GM23338 (cell line): ENCODE measurements at places on chromosomes 5 and 9.

GRCh38 chr9:38651400-38652042 is 31.1 kb upstream of the ANKRD18A start:
- no peak for DNase-seq

GRCh38 chr9:94956731-94957130 is 230.2 kb downstream of the AOPEP start:
- DNase-seq: no peak

DNA sequence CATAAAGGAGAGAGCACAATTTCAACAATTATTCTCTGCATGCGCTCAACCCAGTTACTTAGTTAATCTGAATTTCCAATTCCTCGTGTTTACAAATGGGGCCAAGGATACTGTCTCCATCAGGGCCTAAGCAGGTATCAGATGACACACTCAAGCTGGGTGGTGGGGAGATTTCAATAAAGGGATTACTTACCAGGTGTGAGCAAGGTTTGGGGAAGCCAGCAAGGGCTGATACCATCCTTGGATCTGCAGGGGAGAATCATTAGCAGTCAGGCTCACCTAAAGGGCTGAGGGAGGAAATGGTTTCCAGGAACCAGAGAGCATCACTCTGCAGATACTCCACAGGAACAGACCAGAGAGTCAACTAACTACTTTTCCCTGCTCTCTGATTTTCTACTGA is 487.1 kb downstream of the NTRK2 start:
- DNase-seq: peak; percentile 23

DNA sequence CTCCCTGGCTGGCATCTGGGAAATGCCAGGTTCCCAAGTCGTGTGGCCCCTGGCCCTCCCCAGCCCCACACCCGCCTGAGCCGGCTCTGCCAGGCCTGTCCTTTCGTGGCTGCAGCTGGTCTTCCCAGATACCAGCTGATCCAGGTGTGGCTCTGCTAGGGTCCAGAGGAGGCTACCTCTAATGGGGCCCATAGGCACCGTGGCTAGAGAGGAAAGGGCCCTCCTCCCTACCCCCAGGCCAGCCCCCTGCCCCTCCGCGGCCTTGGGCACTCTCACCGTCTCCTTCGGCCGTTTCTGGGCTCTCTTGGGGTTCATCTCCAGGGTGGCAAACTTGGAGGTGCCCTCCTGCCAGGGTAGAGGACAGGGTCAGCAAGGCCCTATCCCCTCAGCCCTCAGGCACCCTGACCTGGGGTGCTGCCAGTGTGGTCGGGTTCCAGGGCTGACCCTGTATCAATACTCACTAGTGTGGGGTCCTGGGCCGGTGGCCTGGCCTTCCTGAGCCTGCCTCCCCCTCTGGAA is 17.0 kb downstream of the RALGDS start:
- DNase-seq: no peak

GRCh38 chr9:34536685-34537084 is 13.9 kb upstream of the ENHO start:
- DNase-seq: no peak

DNA sequence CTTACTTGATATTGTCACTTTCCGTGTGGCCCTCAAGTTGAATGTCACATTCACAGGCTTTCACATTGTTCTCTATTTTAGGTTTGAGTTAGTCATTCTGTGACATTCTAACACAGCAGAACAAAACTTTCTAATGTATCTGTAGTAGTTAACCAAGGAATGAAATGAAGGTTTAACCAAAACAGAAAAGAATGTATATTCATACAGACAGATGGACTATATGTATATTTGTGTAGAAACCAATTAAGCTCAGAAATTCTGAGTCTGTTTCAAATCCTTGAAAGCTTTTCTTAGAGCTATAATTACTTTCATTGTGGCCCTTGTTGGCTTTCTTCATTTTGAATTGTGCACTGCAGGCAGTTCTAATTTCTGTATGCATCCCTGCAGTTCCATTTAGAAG is 654.7 kb downstream of the LRRC70 start:
- no peak for DNase-seq

GRCh38 chr5:149962601-149963300 is 2.2 kb downstream of the SLC26A2 start:
- no peak for DNase-seq

DNA sequence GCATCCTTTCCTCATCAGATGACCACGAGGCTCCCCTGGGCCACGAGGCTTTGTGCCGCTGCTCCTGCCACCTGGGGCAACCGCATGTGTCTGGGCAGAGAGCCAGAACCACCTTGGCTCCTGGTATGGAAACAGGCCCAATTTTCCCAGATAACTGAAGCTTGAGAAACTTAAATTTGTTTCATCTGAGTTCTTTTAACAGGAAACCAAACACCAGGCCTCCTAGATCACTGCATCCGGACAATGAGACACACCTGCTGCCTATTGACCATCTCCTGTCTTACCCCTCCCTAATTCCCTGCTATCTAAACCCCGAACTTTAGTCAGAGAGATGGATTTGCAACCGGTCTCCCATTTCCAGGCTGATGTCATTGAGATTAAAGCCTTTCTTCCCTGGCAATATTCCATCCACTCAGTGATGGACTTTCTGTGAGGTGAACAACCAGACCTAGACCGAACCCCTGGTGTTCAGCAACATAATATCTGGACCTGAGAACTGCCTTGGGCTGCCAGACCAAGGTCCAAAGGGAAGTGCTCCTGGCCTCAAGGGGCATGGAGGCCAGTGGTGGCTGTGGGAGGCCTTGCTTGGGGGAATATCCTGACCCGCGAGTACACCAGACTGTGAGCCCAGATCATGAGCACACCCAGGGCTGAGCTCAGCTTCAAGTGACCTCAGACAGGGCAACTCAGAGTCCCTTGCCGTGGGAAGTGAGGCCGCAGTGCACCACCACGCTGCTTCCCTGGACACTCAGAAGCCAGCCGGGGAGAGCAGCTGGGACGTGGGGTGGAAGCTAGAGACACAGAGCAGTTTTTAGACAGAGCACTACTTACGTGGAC is 199.7 kb downstream of the HSPA4 start:
- no peak for DNase-seq

DNA sequence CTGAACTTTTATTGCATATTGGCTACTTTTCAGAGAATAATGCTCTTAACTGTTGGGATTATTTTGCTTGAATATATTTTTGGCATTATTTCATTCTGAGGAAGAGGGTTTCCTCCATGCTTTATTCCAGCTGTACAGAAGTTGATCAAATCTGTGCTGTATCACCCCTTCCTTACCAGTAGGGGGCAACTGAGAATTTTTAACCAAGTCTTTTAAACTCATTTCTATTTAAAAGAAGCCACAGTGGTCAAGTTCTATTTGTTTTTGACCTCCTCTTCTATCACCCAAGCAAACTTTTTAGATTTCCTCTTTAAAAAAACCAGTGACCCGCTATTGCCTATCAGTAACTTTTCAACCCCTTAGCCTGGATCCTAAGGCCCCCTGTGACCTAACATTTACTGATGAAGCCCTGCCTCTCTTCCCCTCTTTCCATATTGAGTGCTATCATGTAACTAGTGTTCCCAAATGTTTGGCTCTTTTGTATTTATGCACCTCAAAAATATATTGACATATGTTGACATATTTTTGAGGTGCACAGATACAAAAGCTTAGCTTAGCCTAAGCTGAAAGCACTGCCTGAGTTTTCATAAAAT is 80.6 kb downstream of the FBXO4 start:
- DNase-seq: peak; percentile 50

GRCh38 chr9:90637626-90638025 is 5.0 kb downstream of the DIRAS2 start:
- no peak for DNase-seq

DNA sequence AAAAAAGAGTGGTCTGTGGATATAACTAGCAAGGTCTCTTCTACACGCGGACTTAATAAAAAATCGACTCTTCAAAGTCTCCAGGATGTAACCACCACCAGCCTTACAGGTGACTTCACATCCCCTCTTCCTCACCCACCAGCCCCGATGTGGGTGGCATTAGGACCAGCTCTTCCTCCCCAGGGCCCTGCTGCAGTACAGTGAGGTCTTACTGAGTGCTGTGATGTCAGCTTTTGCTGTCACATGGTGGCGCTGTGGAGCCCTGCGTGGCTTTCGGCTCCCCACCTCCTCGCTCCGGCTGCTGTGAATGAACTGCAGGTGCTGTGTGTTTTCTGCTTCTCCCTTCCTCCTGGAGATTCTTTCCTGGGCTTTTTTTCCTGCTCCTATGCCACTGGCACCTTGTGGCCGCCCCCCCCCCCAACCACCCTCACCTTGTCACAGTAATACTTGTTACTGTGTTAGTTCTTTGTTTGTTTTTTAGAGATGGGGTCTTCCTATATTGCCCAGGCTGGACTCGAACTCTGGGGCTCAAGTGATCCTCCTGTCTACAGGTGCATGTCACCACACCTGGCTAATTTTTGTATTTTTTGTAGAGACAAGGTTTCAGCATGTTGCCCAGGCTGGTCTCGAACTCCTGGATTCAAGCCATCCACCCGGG is 15.8 kb upstream of the RAPGEF1 start:
- peak; percentile 96 for DNase-seq

- DNase-seq: no peak
Measured at GRCh38 chr5:74235552-74235951, 405.0 kb downstream of the ENC1 start.

GRCh38 chr9:23431459-23431858 is 394.6 kb downstream of the ELAVL2 start:
- no peak for DNase-seq

GRCh38 chr5:6565492-6565891 is 67.4 kb downstream of the NSUN2 start:
- no peak for DNase-seq

DNA sequence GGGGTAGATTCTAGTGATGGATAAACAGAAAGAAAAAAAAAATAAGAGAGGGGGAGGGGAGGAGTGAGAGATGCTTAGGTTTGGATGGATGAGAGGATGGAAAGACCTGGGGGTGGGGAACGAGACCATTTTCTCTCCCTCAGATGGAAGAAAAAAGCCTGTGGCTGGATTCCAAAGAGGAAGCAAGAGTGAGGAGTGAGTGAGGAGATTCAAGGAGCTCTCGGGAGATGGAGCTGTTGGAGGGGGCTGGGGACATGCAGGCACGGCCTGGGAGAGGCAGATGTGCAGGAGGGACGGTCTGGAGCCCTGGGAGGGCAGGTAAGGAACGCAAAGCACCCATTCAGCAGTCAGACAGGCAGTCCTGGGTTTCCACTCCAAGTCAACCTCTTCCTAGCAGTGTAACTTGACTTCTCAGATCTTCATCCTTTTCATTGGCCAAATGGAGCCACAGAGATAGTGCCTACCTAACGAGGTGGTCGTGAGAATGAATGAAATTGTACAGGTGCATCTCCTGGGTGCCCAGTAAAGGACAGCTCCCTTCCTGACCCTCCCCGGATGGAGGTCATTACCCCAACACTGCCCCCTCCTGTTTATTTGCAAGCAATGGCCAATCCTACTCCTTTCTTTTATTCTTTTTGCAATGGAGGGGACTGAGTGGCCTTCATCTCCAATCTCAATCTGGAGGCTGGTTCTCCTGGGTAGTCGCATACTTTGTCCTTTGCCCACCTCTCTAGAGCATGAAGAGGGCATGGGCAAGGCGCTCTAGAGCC is 52.2 kb downstream of the PCDH1 start:
- peak; percentile 82 for DNase-seq

DNA sequence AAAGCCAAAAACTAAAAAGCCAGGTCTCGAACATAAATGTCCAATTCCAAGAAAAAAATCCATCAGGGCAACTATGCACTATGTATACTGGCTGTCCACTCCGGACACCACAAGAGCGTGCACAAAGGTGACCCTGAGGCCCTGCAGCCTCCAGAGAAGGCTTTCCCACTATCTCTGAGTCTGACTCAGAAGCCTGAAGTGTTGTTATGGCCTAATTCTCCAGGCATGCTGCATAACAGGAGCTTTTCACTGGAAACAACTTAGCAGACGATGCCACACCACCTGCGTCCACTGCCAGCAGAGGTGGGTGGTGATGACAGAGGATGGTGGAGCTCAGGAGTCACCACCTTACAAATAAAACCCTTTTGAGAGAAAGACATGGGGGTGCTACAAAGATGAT is 63.7 kb downstream of the HABP4 start:
- no peak for DNase-seq

DNA sequence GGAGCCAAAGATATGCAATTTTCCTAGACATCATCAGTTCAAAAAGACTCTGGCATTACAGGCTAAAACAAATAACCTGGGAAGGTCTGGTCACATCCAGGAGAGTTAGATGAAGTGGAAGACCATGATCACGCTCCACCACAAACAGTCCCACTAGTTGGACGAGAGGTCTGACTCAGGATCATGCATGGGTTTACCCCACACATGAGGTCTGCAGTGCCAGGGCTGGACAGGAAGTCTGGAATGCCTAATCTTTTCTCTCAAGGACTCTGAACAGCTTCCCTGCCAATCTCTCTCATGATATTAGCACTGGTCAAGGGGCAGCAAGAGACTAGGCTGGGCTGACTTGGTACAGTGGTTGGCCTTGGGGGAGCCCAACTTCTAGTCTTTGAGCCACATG is 7.1 kb downstream of the PRUNE2 start:
- no peak for DNase-seq

GRCh38 chr5:25570067-25570583 is 925.3 kb upstream of the CDH10 start:
- DNase-seq: peak; percentile 45

GRCh38 chr9:91166796-91167366 is 194.8 kb downstream of the AUH start:
- DNase-seq: peak; percentile 27

- no peak for DNase-seq
Measured at GRCh38 chr5:10421896-10422691, 19.6 kb upstream of the ROPN1L start.
